ENCODE measurements at places on chromosomes 2 and 18.

DNA sequence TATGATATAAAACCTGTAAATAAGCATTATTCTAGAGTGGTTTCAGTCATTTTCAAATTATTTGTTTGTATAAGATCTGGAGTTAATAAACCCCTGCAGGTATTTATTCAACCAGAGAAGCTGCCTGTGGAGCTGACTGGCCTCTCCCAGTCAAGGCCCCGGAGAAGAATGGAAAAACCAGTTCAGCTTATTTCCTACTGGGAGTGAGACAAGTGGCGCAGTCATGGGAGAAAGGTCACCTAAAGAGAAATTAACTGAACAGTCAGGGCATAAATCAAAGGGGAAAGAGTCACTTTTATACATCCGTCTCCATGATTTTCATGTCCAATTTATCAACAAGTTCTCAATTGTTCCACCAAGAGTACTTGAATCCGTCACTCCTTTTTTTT is 240.9 kb downstream of the RNF152 start:
- H3K27ac ChIP-seq, result no peak overlapping the region
- H3K27me3 ChIP-seq, result no peaks in the 10 kb centered on the region
- DNase-seq, result no peak
- no peak overlapping the region for H3K4me3 ChIP-seq
- H3K4me1 ChIP-seq, result no peaks in the 10 kb centered on the region

GRCh38 chr2:241896746-241897201 is 27.2 kb downstream of the RTP5 start:
- peaks cover 16% of the 10 kb centered on the region for H3K36me3 ChIP-seq
- no peak for DNase-seq
- H3K4me1 ChIP-seq, result peaks cover 3% of the 10 kb centered on the region
- H3K27me3 ChIP-seq, result peaks cover 4% of the 10 kb centered on the region
- peak overlapping the region; percentile 56 for H3K27ac ChIP-seq

- peaks cover 4% of the 10 kb centered on the region for H3K27me3 ChIP-seq
- no peaks in the 10 kb centered on the region for H3K4me1 ChIP-seq
- no peak for DNase-seq
- H3K4me3 ChIP-seq, result no peak overlapping the region
These were observed 37.8 kb upstream of the RHOB start for GRCh38 chr2:20409039-20409438.

DNA sequence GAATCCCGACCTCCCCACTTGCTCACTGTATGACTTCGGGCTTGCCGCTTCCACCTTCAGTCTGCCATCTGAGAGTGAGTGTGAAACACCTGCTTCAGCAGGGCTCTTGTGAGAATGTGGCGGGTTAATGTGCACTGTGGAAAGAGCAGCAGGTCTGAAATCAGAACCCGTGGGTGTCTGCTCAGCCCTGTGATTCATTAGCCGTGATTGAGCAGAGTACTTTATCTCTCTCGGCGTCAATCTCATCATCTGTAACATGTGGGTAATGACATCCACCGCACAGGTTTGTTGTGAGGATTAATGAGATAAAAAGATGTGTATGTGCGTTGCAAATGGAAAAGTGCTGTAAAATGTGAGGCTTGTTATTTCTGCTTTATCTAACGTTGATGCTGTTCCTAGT is 128.6 kb downstream of the LRATD1 start:
- H3K4me1 ChIP-seq, result no peaks in the 10 kb centered on the region
- no peak for DNase-seq
- H3K4me3 ChIP-seq, result no peak overlapping the region
- no peak overlapping the region for H3K27ac ChIP-seq

DNA sequence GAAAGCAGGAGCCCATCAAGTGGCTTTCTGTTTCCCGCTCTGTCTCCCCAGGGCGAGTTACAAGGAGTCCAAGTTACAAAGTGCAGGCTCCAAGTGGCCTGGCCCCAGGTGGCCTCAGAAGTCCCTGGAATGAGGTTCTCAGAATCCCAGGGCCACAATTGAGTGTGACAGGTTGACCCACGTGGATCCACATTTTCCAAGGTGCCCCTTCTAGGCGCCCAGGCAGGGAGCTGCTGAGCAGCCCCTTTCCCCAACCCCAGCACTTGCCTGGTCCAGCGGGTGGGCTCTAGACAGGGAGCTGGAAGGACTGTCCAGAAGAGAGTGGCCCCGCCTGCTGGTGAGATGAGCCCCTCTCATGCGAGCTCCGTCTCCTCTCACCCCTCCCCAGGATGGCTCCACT is 253.4 kb downstream of the CYP26B1 start:
- DNase-seq, result no peak
- H3K36me3 ChIP-seq, result no peaks in the 10 kb centered on the region
- peaks cover 7% of the 10 kb centered on the region for H3K27me3 ChIP-seq

GRCh38 chr2:183995632-183996031 is 602.7 kb upstream of the ZNF804A start:
- H3K4me3 ChIP-seq, result no peak overlapping the region
- H3K27me3 ChIP-seq, result no peaks in the 10 kb centered on the region
- H3K27ac ChIP-seq, result no peak overlapping the region

GRCh38 chr2:140200307-140200706 is 1420.1 kb upstream of the NXPH2 start:
- no peaks in the 10 kb centered on the region for H3K27me3 ChIP-seq
- no peak overlapping the region for H3K27ac ChIP-seq
- no peaks in the 10 kb centered on the region for H3K36me3 ChIP-seq
- H3K4me3 ChIP-seq, result no peak overlapping the region

Measured in activated naive CD8-positive, alpha-beta T cell treated with anti-CD3 and anti-CD28 coated beads for 36 hours (primary cell).